ENCODE measurements at places on chromosomes 6 and 20. TPM values are rescaled to one million over a fixed set of nuclear protein-coding genes. Genes with fewer than 3 reads are reported as not detected.

LY6G5B gene
- 1.6 TPM for total RNA-seq

RAET1E gene
- total RNA-seq: not detected

SLC17A3 gene
- not detected for total RNA-seq

SERPINB1 gene
- 3.3 TPM for total RNA-seq

PRSS35 gene
- 2.0 TPM for total RNA-seq

CPNE5 gene
- 12.6 TPM for total RNA-seq

TREML2 gene
- total RNA-seq: under 0.01 TPM

PSMF1 gene
- 24.5 TPM for total RNA-seq

GSTA3 gene
- total RNA-seq: not detected

NKX2-2 gene
- total RNA-seq: 0.41 TPM

SUMO4 gene
- total RNA-seq: 2.4 TPM

CLPSL2 gene
- total RNA-seq: not detected

LAMA2 gene
- total RNA-seq: 11.4 TPM

FOXQ1 gene
- total RNA-seq: 1.2 TPM

PDE10A gene
- 126 TPM for total RNA-seq

MEP1A gene
- total RNA-seq: not detected

GSTA2 gene
- total RNA-seq: not detected

FAM217A gene
- total RNA-seq: not detected

PPP1R18 gene
- 44.0 TPM for total RNA-seq

ISM1 gene
- 1.6 TPM for total RNA-seq

CEBPB gene
- total RNA-seq: 1.6 TPM

ZC3H12D gene
- 0.41 TPM for total RNA-seq

SCUBE3 gene
- total RNA-seq: 1.6 TPM

KCNG1 gene
- total RNA-seq: 22.4 TPM

SCRT2 gene
- total RNA-seq: 1.6 TPM

RIPOR2 gene
- 17.9 TPM for total RNA-seq

TAP1 gene
- total RNA-seq: 3.7 TPM

PRKN gene
- 6.1 TPM for total RNA-seq

ATP5F1E gene
- 38.3 TPM for total RNA-seq

TP53TG5 gene
- total RNA-seq: not detected

SMIM8 gene
- total RNA-seq: 29.8 TPM

ENTPD6 gene
- total RNA-seq: 48.5 TPM

HS3ST5 gene
- 13.9 TPM for total RNA-seq

SPEF1 gene
- 0.41 TPM for total RNA-seq

MATN4 gene
- total RNA-seq: under 0.01 TPM

KIF6 gene
- total RNA-seq: 1.2 TPM

FHL5 gene
- total RNA-seq: 0.41 TPM

GPLD1 gene
- total RNA-seq: 10.6 TPM

DNAH8 gene
- total RNA-seq: under 0.01 TPM

MAS1 gene
- total RNA-seq: 0.82 TPM

SPATA25 gene
- total RNA-seq: 2.0 TPM

CNBD2 gene
- 1.6 TPM for total RNA-seq

IL17A gene
- total RNA-seq: not detected

DEFB124 gene
- not detected for total RNA-seq

C6orf58 gene
- 1.6 TPM for total RNA-seq

BTN1A1 gene
- not detected for total RNA-seq

ZFP57 gene
- total RNA-seq: not detected

PPP1R16B gene
- total RNA-seq: 10.6 TPM

KDM1B gene
- 36.3 TPM for total RNA-seq

CNKSR3 gene
- 4.1 TPM for total RNA-seq

CDKAL1 gene
- total RNA-seq: 46.5 TPM

PSMB8 gene
- total RNA-seq: 3.3 TPM

DDR1 gene
- total RNA-seq: 106 TPM

TMX4 gene
- 42.4 TPM for total RNA-seq

PRSS16 gene
- 0.41 TPM for total RNA-seq

MOCS3 gene
- 9.4 TPM for total RNA-seq

All from frontal cortex (tissue), 4 donors.